ENCODE measurements at places on chromosomes 2 and 18.

GRCh38 chr2:182372661-182373060 lies 54.2 kb downstream of the PDE1A start:
- no peak for DNase-seq

GRCh38 chr2:128368437-128369107 lies 49.9 kb upstream of the HS6ST1 start:
- DNase-seq, result no peak

- no peak for DNase-seq
Measured at GRCh38 chr2:54675738-54676137, 47.7 kb upstream of the EML6 start.

GRCh38 chr2:28405537-28405936 lies 12.9 kb downstream of the FOSL2 start:
- DNase-seq, result no peak

- no peak for DNase-seq
Measured at GRCh38 chr2:195489101-195489500, 167.9 kb upstream of the SLC39A10 start.

DNA sequence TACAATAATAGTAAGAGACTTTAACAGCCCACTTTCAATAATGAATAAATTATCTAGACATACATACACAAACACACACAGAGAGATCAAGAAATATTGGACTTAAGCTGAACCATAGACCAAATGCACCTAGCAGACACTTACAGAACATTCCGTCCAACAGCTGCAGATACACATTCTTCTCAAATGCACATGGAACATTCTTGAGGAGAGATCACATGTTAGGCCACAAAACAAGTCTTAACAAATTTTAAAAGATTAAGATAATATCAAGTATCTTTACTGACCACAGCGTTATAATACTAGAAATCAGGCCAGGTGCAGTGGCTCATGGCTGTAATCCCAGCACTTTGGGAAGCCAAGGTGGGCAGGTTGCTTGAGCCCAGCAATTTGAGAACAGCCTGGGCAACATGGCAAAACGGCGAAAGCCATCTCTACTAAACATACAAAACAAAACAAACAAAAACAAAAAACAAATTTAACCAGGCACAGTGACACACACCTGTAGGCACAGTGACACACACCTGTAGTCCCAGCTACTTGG lies 7.4 kb downstream of the CERKL start:
- DNase-seq, result no peak

DNA sequence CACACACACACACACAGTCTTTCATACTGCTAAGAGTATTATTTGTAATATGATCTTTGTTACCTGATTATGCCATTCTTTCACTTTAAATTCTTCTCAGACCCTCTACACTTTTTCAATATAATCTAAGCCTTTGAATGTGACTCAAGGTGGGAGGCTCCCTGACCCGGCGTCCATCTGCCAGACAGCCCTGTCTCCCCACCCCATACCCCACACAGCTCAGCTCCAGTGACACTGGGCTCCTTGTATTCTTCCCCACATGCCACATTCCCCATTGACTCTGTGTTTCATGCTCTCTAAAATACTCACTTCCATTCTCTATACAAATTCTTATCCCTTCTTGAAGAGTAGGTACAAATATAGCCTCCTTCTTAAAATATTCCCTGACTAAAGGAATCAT lies 442.2 kb downstream of the TGIF1 start:
- DNase-seq, result no peak

- DNase-seq, result no peak
Measured at GRCh38 chr2:69828938-69829255, 563 bp upstream of the GMCL1 start.
